PC-9 (cell line): ENCODE measurements at places on chromosomes 6 and 20. TPM values are rescaled to one million over a fixed set of nuclear protein-coding genes. Genes with fewer than 3 reads are reported as not detected.

DNA sequence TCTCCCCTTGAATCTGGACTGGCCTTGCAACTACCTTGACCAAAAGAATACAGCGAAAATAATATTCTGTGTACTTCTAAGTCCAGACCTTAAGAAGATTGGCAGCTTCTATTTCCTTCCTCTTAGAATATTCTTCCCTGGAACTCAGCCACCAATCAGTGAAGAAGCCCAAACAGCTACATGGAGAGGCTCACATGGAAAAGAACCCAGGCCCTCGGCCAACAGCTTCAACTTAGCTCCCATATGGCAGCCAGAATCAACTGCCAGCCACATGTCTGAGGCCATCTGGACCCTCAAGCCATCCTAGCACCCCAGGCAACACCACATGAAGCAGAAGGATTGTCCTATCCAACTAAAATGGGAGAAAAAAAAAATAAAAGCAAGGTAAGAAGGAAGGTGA lies 178.8 kb downstream of the IBTK start:
- DNase-seq = no peak
- no peak overlapping the region for H3K27ac ChIP-seq
- H3K4me3 ChIP-seq = no peak overlapping the region
- no peaks in the 10 kb centered on the region for H3K27me3 ChIP-seq
- H3K4me1 ChIP-seq = no peaks in the 10 kb centered on the region

CPNE5 gene
- 0.37 and 0.40 TPM in 2 replicates for total RNA-seq

DNA sequence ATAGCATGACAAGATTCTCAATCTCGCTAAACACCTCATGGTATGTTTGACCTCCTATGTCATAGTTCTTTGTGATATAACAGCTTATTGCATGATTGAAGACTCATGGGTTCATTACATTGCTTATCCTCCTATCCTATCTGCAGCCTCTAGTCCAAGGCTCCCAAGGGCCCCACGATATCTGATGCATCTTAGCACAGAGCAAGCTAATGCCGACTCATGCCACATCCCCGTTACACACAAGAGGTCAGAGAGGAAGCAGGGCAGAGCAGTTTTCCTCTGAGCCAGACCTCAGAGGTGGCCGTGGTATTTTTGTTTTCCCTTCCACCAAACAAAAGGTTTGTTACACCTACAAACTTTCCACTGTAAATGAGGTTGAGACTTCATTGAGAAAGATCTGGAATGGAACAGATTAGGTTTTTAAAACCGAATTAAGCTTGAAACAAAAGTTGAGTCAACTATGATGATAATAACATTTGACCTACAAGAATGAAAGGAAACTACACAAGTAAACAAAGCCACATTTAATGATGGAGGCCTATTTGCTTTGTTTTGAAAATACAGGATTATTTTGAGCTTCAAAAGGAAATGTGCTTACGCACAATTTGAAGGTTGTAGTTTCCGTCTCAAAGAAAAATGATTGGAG lies 133.9 kb upstream of the MYLIP start:
- no peaks in the 10 kb centered on the region for H3K4me1 ChIP-seq
- DNase-seq = no peak
- H3K27ac ChIP-seq = no peak overlapping the region

- no peaks in the 10 kb centered on the region for H3K27me3 ChIP-seq
- H3K4me3 ChIP-seq = no peak overlapping the region
- no peak for DNase-seq
These were observed 57.2 kb downstream of the CHD6 start for GRCh38 chr20:41560970-41561369.

DNA sequence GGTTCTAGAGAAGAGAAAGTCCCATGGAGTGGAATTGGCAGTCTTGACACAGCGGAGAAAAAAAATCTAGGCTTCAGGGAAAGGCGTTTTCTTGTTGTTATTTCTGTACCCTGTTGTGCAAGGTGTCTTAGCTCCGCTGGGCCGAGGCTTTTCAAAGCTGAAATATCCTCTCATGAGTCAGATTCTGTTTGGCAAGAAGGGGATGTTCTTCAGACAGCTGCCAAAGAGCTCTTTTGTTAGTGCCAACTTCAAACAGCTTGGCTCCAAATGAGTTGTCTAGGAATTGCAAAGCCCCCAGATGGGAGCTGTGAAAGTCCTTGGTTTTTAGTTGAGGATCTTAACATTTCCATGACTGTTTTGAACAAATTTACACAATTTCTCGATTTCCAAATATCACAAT lies 45.6 kb downstream of the LRRN4 start:
- H3K4me3 ChIP-seq = peak overlapping the region; percentile 97; the same call in 1 of the 2 replicates
- DNase-seq = peak; percentile 94

PERP gene
- 79.2 and 93.0 TPM in 2 replicates for total RNA-seq

DNA sequence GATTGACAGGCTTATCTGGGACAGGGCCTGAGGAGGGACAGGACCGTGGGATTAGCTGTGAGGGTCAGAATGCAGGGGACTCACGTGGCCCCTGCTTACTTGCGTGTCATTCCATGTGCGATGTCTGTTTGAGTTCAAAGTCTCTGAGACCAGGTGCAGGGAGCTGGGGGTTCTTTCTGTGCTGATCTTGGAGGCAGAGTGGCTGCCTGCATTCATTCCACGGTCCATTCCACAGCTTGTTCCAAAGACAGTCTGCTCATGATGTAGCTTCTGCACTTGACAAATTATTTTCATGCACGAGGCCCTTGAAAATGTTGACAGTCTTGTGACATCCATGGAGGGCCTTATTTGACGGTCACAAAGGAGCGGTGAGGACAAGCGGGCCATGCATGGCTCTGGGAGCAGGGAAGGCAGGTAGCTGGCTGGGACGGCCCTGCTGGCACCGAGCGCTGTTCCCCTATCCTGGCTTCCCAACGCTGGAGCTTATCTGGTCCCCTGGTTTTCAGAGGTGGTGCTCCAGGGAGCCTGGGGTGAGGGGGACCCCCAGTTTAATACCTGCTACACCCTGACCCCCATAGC lies 156.3 kb upstream of the RNF24 start:
- H3K4me3 ChIP-seq = peak overlapping the region; percentile 55
- no peaks in the 10 kb centered on the region for H3K27me3 ChIP-seq
- peaks cover 17% of the 10 kb centered on the region for H3K4me1 ChIP-seq
- 0 out of 2 replicates have a peak, but pooled peaks cover 1% of the 10 kb centered on the region for H3K36me3 ChIP-seq

GRCh38 chr6:165183496-165184140 lies 125.8 kb downstream of the C6orf118 start:
- no peaks in the 10 kb centered on the region for H3K4me1 ChIP-seq
- H3K36me3 ChIP-seq = no peaks in the 10 kb centered on the region
- H3K4me3 ChIP-seq = no peak overlapping the region
- no peak for DNase-seq

DNA sequence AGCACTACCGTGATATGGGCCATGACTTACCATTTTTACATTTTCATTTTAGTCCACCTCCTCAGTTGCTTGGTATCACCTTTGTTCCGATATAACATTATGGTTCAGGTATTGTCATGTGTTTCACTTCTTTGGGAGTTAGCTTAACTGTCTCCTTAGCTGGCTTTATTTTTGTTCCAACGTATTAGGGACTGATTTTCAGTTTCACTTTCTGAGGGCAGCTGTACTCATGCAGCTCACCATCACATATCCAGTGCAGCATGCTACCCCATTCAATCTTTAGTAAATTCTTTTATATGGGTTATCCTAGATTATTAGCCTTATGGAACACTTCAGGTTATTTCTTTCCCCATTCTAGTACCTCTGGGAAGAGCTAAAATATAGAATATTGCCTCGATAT lies 362.2 kb upstream of the IRAK1BP1 start:
- H3K4me1 ChIP-seq = no peaks in the 10 kb centered on the region
- H3K27ac ChIP-seq = no peak overlapping the region
- H3K27me3 ChIP-seq = no peaks in the 10 kb centered on the region
- DNase-seq = no peak
- H3K4me3 ChIP-seq = no peak overlapping the region

DNA sequence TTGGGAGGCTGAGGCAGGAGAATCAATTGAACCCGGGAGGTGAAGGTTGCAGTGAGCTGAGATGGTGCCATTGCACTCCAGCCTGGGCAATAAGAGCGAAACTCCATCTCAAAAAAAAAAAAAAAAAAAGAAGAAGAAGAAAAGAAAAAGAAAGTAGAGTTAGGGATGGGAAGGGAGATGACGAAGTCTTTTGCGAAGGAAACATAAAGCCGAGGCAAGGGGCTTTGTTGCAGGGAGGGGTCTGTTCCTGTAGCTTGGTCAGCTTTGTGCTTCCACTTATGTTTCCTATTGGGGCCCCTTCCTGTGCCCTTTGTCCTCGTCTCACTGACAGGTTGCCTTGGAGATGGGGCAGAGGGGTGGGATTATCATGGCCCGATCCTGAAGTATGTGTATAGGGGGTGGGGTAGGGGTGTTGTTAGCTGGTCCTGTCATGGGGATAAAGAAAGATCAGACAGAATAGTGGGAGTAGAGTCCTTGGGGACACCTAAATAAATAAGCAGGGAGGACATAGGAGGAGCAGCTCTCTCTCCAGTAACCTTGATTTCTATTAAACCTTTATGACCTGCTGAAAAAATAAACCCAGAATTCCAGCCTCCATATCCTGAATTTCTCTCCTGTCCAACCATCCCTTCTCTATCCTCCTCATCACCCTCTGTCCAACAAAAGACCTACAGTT lies 1.1 kb upstream of the CLIC1 start:
- peak overlapping the region; percentile 79 for H3K27ac ChIP-seq
- H3K36me3 ChIP-seq = peaks cover 27% of the 10 kb centered on the region
- H3K27me3 ChIP-seq = no peaks in the 10 kb centered on the region
- peak overlapping the region; percentile 44; the same call in 1 of the 2 replicates for H3K4me3 ChIP-seq

DNA sequence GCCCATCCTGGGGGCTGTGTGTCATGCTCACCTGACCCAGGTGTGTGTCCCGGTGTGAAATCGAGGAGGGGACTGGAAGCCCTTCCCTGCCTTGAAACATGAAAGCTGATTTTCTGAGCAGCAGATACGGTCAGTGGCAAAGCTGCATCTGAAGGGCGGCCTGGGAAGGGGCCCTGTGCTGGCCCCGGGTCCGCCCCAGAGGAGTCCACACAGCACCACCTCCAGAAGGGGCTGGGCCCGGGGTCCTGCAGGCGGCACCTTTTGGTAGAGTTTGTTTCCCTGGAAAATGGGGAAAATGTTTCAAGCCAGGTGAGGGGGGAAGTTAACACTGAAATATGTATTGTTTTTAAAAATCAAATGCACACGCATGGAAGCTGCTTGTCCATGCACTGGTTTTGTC lies 20.8 kb downstream of the UCKL1 start:
- H3K4me1 ChIP-seq = no peaks in the 10 kb centered on the region
- no peak for DNase-seq
- H3K4me3 ChIP-seq = no peak overlapping the region

TUBB2B gene
- 1.3 and 2.5 TPM in 2 replicates for total RNA-seq

GRCh38 chr6:73521351-73521985 lies 636 bp upstream of the EEF1A1 start:
- H3K4me3 ChIP-seq = peak overlapping the region; percentile 89
- no peaks in the 10 kb centered on the region for H3K27me3 ChIP-seq
- peak; percentile 70 for DNase-seq
- H3K27ac ChIP-seq = peak overlapping the region; percentile 100
- H3K36me3 ChIP-seq = peaks cover 27% of the 10 kb centered on the region

DNA sequence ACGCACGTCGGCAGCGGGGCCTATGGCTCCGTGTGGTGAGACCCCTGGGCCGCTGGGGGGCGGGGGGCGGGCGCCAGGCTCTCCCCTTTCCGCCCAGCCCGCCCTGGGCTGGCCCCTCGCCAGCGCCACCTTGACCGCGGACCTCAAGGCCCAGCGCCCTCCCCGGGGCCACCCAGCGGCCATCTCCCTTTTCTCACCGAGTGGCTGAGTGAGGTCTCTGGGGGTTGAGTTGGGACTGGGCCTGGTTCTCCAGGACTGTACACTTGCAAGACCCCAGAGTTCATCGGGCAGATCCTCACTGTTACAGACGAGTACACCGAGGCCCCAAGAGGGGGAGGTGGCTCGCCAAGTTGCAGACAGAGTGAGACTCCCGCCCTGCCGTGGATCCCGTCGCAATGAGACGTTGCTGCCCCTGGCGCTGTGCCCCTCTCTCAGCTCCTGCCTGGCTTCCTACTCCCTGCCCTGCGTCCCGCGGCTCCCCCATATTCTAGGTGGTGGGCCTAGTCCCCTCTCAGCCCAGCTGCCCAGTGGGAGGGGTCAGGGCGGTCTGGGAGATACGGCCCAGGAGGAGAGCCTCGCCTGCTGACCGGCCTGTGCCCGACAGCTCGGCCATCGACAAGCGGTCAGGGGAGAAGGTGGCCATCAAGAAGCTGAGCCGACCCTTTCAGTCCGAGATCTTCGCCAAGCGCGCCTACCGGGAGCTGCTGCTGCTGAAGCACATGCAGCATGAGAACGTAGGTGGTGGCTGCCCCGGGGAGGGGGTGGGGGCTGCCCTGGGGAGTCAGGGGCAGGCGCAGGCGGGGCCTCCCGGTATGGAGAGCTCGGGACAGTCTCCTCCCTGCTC lies 576 bp downstream of the MAPK13 start:
- peak overlapping the region; percentile 73 for H3K4me3 ChIP-seq
- H3K27me3 ChIP-seq = no peaks in the 10 kb centered on the region
- H3K27ac ChIP-seq = peak overlapping the region; percentile 64
- peak; percentile 48 for DNase-seq

- no peaks in the 10 kb centered on the region for H3K4me1 ChIP-seq
- no peak overlapping the region for H3K27ac ChIP-seq
- no peak overlapping the region for H3K4me3 ChIP-seq
- H3K27me3 ChIP-seq = no peaks in the 10 kb centered on the region
- no peaks in the 10 kb centered on the region for H3K36me3 ChIP-seq
These were observed 551.1 kb upstream of the SYNCRIP start for GRCh38 chr6:86193821-86194220.

DNA sequence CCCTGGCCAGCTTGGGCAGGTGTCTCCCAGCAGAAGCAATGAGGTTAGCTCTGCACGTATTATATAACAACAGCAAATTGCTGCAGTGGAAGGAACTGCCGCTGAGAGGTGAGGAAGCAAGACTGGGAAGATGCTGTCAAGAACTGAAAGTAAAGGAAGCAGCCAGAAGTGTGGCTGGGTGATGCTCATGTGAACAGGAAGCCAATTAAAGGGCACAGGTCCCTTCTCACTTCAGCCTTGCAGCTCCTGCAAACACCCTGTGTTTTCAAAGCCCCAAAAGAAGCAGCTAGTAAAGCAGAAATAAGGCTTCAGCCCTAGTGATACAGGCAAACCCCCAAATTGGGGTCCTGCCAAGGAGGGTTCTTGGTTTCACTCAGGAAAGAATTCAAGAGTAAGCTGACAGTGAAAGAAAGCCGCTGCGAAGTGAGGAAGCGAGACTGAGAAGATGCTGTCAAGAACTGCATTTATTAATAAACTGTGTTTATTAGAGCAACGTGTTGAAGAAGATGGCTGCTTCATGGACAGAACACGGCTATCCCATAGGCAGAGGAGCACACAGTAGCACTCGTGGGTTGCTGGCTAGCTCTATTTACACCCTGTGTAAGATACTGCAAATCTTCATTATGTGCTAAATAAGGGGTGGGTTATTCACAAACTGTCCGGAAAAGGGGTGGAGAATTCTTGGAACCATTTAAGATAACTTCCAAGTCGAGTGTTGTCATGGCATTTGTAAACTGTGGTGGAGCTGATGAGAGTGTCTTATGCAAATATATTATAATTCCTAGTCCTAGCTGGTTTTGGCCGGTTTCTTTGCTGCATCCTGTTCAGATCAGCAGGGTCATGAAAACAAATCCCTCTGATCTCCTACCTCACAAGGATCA lies 152.2 kb downstream of the LINC00237 start:
- no peak overlapping the region for H3K4me3 ChIP-seq
- H3K27ac ChIP-seq = no peak overlapping the region
- DNase-seq = no peak
